Activated naive CD8-positive, alpha-beta T cell treated with anti-CD3 and anti-CD28 coated beads, Interleukin-2, amount 50 U/mL, for 16 hours (primary cell): ENCODE measurements at places on chromosomes 13 and 19.

- DNase-seq, result no peak
Observed at GRCh38 chr13:27242702-27243101, 8.7 kb upstream of the RPL21 start.

DNA sequence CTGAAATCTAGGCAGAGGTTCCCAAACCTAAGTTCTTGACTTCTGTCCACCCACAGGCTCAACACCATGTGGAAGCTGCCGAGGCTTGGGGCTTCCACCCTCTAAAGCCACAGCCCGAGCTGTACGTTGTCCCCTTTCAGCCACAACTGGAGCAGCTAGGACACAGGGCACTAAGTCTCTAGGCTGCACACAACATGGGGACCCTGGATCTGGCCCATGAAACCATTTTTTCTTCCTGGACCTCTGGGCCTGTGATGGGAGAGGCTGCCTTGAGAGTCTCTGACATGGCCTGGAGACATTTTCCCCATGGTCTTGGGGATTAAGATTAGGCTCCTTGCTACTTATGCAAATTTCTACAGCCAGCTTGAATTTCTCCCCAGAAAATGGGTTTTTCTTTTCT, 118.4 kb downstream of the GPC5 start:
- DNase-seq, result no peak

- no peak for DNase-seq
Observed at GRCh38 chr13:95456815-95457214, 95.7 kb upstream of the CLDN10 start.

DNA sequence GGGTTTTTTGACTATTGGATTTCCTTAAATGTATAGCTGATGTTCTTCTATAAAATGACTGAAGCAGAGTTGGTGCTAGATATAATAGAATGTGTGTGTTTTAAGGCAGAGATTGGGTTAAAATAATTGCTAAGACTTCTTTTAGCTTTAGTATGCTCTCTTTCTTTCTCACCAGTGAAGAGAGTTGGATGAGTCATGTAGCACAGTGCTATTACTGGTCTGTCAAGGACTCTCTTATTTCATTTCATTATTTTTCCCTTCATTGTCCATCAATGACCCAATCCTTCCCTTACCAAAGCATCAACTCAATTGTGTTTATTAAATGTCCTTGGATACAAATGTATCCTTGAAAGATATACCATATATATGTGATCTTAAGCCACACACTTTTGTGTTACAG, 268.9 kb downstream of the IRS2 start:
- no peak for DNase-seq

- no peak for DNase-seq
Observed at GRCh38 chr13:103291798-103292572, 225.8 kb upstream of the SLC10A2 start.

DNA sequence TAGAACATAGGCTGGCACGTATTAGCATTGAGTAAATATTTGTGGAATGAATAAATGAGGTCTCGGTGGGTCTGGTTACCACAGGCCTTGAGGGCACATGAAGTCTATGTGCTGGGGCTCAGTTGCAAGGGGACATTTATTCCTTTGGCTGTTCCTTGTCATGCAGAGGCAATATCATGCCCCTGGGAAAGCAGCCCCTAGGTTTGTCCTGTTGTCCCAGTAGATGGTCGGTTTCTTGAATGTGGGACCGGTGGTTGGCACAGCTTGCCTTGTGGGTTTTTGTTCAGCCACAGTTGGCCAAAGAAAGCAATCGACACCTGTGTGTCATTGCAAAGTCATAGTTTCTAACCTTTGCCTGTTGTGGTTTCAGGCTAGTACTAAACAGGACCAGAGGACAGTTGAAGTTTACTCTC, 24.7 kb upstream of the GPR183 start:
- no peak for DNase-seq

DNA sequence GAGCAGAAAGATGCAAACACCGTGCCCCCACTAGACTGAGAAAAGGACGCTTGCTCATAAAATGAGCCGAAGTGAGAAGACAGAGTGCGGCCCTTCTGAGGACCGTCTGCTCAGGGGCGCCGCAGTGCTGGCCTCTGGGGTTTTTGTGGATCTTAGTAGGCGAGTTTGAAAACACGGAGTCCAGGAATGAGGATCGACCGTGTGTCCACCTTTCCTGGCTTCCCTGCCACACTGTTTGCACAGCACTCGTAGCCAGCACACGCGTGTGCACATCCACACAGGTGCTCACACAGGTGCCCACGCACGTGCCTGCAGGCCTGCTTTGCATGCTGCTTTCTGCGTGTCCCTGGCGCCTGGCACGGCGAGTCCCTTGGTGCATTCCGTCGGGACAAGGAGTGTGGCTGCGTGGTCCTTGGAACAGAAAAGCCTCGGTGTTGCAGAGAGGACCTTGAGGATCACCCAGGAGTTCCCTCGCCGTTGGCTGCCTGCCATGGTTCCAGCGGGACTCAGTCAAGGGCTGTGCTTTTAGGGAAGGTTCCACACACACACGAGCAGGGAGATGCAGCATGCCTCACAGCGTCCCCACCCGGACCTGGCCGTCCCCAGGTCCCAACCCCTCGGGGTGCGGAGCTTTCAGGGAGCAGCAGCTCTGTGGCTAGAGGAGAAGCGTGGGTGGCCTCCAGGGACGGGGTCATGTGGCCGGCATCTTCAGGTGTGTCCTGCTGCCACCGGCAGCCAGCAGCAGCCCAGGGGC, 10.1 kb upstream of the ZNF554 start:
- no peak for DNase-seq

DNA sequence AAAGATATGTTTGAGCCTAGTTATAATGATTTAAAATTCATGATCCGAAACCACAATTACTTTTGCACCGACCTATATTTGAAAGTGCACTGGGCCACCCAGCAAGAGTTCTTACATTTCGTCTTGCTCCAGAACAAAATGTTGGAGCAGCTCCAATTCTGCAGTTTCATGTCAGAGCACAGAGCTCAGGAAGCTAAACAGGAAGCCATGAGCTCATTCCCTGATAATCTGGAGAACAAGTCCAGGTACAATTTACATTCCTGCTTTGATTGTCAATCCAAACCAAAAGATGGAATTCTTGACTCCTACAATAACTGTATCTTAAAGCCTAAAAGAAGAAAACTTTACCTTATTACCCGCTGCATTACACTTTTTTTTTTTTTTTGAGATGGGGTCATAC, 131.8 kb downstream of the KCTD12 start:
- DNase-seq, result no peak

- DNase-seq, result no peak
Observed at GRCh38 chr19:489418-490196, 6.7 kb upstream of the MADCAM1 start.

DNA sequence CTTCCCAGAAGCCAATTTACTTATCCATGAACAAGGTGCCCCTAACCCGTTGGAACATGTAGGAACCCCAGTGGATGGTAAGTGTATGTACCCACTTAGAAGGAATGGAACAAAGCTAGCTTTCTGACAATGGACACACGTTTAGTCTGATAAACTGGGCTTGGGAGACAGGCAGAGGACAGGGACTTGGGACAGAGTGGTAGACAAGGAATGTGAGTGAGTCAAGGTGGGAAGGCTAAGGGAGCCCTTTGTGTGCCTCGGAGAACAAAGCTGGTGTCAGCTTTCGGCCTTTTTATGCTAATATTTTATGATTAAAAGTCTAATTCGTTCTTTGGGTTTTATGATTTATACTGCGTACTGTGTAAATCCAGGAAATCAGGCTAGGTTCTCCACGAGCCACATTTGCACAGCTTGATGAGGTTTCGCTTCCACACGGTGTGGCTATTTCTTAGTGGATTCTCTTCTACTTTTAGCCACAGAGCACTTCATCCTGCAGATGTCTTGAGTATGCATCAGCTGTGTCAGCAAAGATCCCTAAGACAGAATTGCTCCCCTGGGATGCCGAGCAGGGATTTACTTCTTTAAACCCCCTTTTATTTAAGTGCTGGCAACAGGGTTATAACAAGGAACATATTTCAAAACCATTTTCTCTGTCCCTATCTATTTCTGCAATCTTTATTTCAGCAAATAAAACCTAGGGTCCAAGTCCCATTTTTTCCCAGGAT, 258.5 kb downstream of the DLEU7 start:
- DNase-seq, result no peak

GRCh38 chr13:24267274-24267673, 42.1 kb upstream of the C1QTNF9 start:
- no peak for DNase-seq

DNA sequence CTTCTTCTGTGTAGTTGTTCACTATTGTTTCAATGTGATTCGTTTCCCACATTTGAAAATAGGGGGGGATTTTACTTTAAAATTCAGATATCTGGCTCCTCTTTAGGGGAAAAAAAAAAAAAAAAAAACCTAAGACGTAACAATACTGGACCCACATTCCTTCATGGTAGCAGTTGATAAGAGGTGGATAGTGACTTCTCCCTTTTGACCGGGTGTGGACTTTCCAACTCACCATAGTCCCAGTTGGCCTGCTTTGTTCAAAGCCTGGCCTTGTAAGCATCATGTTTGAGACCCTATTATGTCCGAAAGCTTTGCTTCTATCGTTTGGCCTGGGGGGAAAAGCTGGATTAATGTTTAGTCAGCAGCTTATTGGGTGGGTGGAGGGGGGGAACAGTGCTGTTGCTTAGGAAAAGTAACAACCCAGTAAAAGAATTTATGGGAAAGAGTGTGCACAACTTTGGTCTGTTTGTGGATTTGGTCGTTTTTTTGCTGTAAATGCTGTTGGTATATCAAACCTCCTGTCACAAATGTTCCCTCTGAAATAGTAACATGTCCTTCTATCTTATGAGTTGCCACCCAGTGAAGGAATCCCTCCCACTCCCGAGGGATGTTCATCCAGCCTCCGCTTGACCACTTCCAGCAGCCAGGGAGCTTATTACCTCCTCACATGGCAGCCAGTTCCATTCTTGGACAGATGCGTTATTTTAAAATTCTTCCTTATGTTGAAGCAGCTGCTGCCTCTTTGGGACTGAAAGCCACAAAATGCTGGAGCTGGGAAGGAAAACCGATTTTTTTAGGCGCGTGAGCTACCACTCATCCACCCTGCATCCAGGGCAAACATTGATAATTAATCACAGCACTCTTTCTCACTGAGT, 10.4 kb downstream of the SAMD4B start:
- no peak for DNase-seq

GRCh38 chr19:45470762-45471081, 2.9 kb downstream of the FOSB start:
- DNase-seq, result no peak

- DNase-seq, result no peak
Observed at GRCh38 chr13:35597451-35597850, 121.0 kb upstream of the MAB21L1 start.

DNA sequence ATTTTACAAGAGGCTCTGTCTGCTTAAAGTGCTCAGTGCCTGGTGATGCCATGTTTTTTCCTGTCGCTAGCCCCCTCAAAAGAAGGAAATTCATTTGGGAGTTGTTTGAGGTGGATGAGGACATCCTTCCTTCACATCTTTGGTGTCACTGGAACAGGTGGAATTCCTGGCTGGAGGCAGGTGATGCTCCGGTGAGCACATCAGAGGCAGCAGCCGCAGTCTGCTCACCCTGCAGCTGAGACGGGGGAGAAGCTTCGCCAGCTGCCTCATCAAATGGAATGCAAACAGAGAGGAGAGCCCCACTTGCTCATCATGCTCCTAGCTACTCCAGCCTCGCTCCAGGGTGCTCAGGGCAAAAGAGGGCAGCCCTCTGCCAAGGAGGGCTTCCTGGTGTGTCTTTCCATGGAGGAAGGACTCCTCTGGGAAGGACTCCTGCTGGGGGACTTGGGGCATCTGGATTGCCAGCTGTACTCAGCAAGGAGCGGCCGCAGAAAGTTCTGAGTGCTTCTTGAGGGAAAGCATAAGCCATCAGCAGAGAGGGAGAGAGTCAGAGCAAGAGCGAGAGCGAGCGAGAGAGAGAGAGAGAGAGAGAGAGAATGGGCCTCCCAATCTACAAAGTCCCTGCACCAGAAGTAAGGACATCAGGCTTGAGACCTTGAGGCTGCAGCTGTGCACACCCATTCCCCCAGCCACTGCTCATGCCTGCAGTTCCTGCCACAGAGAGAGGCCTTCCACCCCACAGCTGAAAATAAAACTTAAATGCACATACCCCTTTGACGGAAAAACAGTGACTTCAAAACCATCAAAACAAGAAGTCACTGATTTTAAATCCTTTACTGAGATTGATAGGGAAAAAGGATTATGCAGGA, 74.3 kb upstream of the UBL3 start:
- no peak for DNase-seq

DNA sequence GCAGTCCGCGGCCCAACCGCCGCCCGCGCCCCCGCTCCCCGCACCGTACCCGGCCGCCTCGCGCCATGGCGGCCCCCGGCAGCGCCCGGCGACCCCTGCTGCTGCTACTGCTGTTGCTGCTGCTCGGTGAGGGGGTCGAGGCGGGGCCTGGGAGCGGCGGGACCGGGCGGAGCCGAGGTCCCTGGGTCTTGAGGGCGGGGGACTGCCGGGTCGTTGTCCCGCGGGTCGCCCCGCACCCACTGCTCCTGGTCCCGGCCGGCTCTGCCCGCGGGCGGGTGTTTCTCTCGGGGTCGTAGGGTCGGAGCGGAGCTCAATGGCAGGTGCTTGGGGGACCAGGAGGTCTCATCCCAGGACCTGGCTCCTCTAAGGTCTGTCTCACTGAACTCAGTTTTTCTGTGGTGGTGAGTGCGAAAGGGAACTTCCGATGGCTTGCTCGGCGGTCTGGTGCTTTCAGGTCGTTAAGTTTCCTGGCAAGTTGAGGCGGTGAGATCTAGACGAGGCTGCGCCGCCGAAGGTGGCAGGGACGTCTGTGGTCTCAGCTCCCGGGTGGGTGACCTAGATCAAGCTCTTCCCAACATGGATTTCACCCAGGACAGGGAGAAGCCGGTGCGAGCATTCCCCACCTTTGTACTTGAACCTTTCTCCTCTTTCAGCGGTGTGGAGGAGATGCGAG, 467 bp downstream of the LAMP1 start:
- peak; percentile 20 for DNase-seq

DNA sequence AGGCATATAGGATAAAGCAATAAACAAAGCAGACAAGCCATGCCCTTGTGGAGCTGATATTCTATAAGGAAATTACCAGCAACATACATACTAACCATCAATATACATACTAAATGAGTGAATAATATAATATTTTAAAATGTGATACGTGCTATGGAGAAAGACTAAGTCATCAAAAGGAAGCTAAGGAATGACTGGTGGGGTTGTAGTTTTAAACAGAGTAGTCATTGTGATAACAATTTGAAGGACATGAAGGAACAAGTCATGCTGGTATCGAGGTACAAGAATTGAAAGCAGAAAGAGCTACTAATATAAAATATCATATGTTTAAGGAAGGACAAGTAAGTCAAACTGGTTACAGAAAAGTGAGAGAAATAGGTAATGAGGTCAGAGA, 894.9 kb upstream of the PCDH9 start:
- no peak for DNase-seq

- peak; percentile 19 for DNase-seq
Observed at GRCh38 chr19:41595258-41595889, 19.4 kb downstream of the CEACAM21 start.

GRCh38 chr19:51010066-51010795, 8.8 kb upstream of the KLK8 start:
- no peak for DNase-seq

DNA sequence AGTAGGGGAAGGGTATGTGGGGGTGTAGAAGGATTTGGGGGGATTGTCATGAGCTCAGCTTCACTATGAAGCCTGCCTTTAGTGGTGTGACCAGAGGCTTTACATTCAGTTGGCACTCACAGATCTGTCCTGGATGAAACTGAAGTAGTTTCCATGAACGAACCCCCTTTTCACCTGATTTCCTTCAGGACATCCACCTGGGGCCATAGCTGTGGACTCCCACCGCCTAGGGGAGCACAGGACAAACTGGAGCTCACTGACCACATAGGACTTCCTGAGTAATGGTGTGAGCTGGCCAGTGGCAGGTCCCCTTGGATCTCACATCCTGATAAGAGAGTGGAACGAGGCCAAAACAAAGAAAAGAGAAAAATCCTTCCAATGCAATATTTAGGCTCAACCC, 54.1 kb downstream of the MRPL57 start:
- no peak for DNase-seq
